ENCODE measurements at places on chromosomes 7 and 10. TPM values are rescaled to one million over a fixed set of nuclear protein-coding genes. Genes with fewer than 3 reads are reported as not detected.
A peak's percentile ranks its signal among the peaks of the same experiment; 100 is the strongest.

MRLN gene
- total RNA-seq, result not detected

DNA sequence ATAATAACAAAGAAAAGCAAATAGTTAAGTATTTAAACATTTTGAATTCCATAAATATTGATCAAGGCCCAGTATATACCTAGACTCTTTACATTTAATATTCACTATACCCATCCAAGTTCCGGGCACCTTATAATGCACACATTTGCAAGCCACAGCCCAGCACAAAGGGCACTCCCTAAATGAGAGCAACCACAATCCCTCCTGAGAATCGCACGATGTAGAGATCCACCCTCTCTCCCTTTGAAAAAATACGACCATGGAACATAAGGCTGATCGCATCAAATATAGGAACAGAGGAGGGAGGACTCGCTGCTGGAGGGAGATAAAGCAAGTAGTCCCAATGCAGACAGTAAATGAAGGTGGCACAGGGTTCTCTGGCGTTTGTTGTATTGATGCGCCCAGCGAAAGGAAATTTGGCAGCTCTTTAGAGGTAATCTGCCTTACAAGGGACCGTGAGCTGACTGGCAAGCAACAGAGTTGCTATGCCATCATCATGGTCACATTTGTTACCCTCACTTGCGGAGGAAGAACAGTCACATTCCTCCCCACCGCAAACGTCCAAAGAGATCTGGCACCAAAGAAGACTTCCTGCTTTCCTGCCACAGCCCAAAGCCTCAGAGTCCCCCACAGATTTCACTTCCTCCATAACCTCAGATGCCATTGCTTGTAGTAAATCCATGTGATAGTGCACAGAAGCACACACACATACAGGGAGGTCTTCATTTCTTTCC, 16.1 kb upstream of the TAS2R40 start:
- H3K27me3 ChIP-seq, result no peaks in the 10 kb centered on the region
- H3K4me3 ChIP-seq, result no peak overlapping the region
- no peak for DNase-seq
- H3K4me1 ChIP-seq, result no peaks in the 10 kb centered on the region

DNA sequence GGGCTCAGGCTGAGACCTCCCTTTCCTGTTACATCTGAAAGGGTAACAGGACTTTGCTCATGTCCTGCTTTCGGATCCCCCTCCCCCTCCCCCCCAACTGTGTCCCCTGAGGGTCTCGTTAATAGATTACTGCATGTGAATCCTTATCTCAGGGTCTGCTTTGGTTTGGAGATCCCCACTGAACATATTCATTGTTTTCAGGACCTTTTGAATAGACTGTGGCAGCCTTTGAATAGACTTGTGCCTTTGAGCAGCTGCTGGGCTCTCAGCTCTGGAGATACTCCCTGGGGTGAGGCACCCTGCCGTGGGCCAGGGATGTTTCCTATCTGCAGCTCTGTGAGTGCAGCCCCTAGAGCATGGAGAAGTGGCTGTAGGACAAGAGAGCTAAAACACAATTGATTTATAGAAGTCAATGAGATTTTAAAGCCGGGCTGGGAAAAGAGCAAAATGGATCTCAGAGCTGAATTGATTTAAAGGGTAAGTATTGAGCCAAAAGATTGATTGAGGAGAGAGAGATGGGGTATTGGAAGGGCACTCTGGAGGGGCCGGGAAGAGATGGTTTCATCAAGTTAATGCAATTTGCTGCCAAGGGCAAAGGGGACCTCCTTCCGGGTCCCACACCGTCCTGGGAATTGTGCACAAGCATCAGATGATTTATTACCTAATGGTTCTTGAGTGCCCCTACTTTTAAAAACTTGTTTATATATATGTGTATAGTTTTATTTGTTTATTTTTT, 9.9 kb downstream of the ARHGAP22 start:
- H3K27ac ChIP-seq, result no peak overlapping the region
- no peaks in the 10 kb centered on the region for H3K4me1 ChIP-seq
- H3K27me3 ChIP-seq, result no peaks in the 10 kb centered on the region

DNA sequence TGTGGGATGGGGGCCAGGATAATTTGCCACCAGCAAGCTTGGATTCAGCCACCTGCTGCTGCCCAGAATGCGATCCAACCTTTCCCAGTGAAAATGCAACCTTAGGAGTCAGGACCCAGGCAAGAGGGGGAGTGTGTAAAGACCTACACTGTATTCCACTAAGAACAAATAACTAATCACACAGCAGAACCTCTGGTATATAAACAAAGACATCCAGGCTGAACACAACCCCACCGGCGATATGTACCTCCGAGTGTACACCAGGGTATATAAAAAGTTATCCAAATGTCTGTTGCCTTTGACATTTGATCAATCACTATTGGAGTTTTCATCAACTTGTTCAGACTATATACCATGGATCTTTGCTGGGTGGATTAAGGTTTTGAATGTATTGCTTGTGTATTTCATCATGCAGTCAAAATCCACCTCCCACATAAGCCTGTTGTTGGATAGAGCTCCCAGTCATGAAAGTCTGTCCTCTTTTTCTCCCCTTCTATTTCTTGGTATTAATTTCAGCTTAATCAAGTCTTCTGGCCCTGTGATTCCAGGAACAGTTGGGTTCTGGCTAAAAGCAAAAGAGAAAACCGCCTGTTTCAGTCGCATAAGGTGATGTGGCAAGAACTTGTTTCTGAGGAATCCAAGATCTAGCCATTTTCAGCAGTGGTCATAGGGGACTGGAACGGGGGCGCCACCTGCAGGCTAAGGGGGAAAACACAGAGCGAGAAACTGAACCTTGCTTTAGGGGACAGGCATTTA, 290.7 kb downstream of the CCDC3 start:
- DNase-seq, result peak; percentile 79
- H3K4me1 ChIP-seq, result peaks cover 4% of the 10 kb centered on the region
- no peak overlapping the region for H3K4me3 ChIP-seq
